A549 (cell line): ENCODE measurements at places on chromosomes 6 and 20.
A peak's percentile ranks its signal among the peaks of the same experiment; 100 is the strongest.

DNA sequence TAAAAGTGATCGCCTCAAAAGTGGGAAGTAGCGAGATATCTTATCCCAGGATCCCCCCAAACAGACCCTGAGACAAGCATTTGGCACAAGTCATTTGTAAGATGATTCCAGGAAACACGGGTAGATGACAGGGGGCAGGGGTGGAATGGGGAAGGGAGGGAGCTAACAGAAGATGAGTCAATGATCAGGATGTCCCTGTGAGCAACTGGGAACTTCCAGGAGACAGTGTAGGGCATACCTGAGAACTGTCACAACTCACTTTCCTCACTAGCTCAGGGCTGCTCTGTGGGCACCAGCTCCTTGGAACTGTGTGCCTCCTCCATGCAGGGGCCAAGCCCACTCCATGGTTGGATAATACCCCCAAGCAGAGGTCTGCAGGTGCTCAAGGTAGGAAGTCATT lies 38.5 kb upstream of the VSX1 start:
- DNase-seq, result peak; percentile 33

GRCh38 chr20:53972179-53972578 lies 98.2 kb downstream of the BCAS1 start:
- no peak for DNase-seq

DNA sequence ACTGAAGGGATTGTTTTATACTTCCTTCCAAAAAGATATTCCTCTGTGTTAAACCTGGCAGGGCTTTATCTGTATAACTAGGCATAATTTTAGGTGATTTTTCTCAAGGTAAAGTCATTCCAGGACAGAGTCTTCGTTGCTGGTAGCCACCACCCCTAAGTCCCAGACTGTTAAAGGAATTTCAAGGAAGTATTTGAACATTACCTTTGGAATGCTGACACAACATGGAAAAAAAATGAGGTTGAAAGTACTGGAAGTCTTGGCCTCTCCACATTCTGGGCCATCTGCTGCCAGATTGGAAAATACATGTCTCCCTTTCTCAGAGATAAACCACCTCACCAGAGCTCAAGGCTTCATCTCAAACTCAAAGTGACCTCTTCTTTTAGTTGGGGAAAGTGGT lies 27.0 kb upstream of the ETV7 start:
- DNase-seq, result no peak

GRCh38 chr6:147447835-147448611 lies 60.5 kb upstream of the SAMD5 start:
- DNase-seq, result no peak
